NK-92 treated with Interleukin-12 subunit alpha and Interleukin-12 subunit beta, amount 100 ng/mL, for 24 hours (cell line): ENCODE measurements at places on chromosomes 1 and 21.

GRCh38 chr21:42991992-42992740 lies 17.8 kb downstream of the PKNOX1 start:
- no peak for DNase-seq

DNA sequence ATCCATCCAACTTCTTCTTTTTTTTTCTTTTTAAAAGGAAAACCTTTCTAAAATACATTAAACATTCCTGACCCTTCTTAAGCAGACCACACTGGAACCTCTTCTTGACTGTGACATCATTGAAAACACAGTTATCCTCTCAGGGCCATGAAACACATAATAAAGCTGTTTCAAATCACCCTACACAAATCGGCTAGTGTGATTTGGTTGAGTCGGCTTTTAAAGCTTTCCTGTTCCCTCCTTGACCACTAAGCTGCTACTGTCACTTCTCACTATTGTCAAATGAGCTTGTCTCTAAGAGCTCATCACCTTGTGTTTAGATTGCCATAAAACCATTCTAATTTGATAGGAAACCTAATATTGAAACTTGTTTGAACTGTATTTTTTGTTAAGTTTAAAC lies 5.9 kb downstream of the USP24 start:
- DNase-seq, result no peak

- DNase-seq, result no peak
Observed at GRCh38 chr21:25396135-25396711, 211.1 kb downstream of the MRPL39 start.

- no peak for DNase-seq
Observed at GRCh38 chr1:24317956-24318614, 1.1 kb upstream of the GRHL3 start.

GRCh38 chr1:118981436-118981835 lies 6.7 kb downstream of the TBX15 start:
- no peak for DNase-seq

DNA sequence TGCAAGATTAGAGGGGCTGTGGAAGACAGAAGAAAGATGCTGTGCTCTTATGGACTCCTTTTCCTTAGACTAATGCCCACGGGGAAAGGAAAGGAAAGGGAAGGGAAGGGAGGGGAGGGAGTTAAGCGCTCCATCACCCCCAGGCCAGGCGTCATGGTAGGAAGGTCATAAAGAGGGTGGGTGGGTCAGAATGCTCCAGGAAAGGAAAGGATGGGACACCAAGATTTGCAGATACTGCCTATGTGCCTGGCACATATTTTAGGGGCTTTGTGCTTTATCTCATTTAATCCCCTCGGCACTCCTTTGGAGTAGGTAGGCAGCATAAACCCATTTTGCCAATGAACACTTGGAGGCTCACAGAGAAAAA lies 41.4 kb downstream of the MAB21L3 start:
- DNase-seq, result no peak

DNA sequence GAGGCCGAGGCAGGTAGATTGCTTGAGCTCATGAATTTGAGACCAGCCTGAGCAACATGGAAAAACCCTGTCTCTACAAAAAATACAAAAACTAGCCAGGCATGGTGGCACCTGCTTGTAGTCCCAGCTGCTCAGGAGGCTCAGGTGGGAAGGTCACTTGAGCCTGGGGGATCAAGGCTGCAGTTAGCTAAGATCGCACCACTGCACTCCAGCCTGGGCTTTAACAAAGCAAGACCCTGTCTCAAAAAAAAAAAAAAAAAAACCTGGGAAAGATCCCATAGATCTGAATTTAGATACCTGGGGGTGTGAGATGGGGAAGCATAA lies 32.9 kb downstream of the NIBAN1 start:
- no peak for DNase-seq

GRCh38 chr1:178768423-178768822 lies 43.4 kb downstream of the RALGPS2 start:
- no peak for DNase-seq

DNA sequence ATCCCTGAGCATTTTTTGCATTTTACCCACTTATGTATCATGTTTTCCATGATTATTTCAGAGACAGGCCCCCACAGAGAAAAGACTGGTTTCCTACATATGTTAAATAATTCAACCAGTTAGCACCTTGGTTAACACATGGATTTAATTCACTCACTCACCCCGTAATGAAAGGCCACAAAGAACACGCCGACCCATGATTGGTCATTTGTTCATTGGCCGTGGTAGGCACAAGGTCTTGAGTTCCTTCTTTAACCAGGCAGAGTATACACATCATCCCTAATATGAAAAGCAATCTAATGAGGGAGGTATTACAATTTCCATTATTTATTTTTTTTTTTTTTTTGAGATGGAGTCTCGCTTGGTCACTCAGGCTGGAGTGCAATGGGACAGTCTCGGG lies 50.6 kb downstream of the RPS6KA1 start:
- DNase-seq, result no peak

GRCh38 chr1:147080671-147081394 lies 91.4 kb downstream of the PRKAB2 start:
- no peak for DNase-seq

- no peak for DNase-seq
Observed at GRCh38 chr1:46941135-46941694, at the start of gene CYP4A11. Gene CYP4A11 (minus strand): TSS chr1:46941476. CDS start chr1:46941433, 43 bp downstream.

GRCh38 chr1:99218999-99219398 lies 45.3 kb upstream of the PLPPR4 start:
- DNase-seq, result no peak

DNA sequence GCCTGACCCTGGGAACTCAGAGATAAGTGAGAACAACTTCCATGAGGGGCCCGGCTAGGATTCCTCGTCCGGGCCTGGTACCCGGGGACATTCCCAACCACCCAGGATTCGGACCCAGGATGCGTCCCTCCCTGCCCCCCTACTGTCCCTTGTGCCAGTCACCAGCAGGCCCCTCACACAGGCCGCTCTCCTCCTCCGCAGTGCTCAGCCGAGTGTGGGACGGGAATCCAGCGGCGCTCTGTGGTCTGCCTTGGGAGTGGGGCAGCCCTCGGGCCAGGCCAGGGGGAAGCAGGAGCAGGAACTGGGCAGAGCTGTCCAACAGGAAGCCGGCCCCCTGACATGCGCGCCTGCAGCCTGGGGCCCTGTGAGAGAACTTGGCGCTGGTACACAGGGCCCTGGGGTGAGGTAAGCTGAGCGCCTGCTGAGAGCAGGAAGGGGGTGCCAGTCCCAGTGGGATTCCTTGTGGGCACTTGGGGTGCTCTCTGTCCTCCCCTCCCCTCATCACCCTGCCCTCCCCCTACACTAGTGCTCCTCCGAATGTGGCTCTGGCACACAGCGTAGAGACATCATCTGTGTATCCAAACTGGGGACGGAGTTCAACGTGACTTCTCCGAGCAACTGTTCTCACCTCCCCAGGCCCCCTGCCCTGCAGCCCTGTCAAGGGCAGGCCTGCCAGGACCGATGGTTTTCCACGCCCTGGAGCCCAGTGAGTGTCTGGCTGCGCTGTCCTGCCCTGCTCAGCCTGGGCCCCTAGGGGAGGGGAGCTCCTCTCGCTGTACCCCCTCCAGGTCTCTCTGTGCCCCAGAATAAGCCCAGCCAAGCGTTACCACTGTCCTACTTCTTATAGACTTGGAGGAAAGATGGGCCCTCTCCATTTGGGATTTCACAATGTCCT lies 9.8 kb downstream of the ADAMTSL4 start:
- no peak for DNase-seq

GRCh38 chr1:183472488-183473216 lies at the start of gene SMG7:
Gene SMG7 (plus strand): TSS chr1:183472499. CDS start chr1:183472621, 122 bp downstream.
- DNase-seq, result peak; percentile 62

- DNase-seq, result no peak
Observed at GRCh38 chr1:64893921-64894320, 72.4 kb downstream of the JAK1 start.

DNA sequence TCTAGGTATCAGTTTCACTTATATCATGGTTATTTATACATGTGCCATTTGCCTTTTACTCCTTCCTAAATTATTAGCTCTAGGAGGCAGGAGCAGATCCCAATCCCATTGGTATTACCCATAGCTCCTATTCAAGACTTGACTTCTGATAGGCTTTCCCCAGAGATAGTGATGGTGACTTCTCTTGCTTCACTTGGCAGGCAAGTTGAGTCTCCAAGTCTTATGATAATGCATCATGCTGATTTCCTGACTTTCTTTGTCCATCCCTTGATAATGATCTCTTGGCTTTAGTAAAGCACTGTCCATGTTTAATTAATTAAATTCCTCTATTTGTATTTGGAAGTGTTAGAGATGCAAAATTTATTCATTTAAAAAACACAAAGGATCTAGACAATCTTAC lies 253.5 kb upstream of the ADAMTS5 start:
- no peak for DNase-seq

GRCh38 chr1:113898241-113898814 lies 6.3 kb downstream of the AP4B1 start:
- DNase-seq, result no peak

DNA sequence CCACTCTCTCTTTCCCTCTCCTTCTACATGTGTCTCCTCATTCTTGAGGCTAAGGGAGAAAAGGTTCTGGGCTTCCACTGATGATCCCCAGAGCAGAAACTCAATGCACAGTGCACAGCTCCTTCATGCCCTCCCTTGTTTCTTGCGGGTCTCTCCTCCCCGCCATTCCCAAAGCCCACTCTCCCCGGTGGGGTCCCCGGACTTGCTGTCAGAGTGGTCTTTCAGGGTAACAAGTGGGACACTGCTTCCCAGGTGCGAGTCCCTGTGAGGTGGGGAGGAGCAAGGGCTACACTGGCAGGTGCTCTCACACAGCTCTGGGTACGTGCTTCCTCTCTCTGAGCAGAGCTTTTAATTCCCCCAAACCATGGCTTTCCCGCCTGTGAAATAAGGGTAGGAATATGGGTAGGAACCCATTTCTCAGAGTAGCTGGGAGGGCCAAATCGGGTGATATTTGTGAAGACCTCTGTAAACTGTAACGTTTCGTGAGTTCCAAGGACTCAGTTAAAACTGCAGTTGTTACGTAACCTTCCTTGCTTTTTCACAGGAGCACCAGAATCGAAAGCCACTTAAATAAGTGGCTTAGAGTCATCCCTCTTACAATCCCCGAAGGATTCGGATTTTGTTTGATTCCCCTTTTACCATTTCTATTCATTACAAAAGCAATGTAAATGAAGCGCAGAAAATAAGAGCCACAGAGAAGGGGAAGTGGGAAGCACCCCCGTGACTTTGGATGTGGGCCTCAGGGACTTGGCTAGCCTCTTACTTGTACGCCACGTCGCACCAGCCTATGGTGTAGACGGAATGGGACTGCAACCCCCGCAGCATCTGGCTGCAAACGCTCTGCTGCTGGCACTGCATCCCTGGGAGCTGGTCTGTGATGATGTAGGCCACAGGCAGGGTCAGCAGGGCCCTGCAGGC lies 6.2 kb downstream of the PGLYRP3 start:
- no peak for DNase-seq

DNA sequence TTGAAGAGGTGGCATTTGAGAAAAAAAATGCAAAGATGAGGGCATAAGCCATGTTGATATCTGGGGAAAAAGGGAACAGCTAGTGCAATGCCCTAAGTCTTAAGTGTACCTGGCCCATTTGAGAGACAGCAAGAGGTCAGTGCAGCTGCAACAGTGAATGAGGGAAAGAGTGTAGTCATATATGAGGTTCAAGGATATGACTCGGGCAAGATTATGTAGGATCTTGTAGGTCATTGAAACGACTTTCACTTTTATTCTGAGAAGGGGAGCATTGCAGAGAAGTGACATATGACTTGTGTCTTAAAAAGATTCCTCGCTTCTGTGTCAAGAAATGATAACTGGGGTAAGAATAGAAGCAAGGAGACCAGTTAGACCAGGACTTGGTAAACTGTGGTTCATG lies 31.0 kb downstream of the NTMT2 start:
- DNase-seq, result no peak

DNA sequence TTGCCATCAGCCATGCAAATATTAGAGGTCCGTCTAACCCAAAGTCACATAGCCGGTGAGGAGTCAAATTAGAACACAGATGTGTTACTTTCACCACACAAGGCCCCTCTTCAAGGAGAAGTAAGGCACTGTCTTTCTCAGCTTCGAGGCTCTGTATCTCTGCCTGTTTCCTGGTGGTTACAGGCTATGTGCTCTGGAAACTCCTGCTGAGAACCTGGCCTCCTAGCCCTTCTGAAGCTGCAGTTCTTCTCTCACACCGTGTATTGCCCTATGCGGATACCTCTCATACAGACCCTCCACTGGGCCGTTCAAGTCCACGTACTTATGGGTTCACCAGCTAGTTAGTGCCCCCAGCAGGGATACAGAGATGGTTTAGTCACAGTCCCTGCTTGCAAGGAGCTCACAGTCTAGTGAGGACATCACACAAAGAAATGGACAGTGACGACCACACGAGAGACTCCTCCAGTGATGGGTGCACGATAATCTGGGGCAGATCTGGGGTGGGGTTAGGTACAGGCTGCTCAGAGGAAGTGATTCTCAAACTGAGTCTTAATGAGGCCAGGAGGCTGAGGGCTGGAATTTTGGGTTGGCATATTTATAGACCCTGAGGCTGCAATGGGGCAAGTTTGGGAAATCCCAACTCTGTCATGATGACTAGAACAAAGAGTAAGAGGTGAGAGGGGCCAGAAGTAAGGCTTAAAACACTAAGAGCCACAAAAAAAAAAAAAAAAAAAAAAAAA lies 22.8 kb upstream of the ELOA start:
- no peak for DNase-seq

- DNase-seq, result no peak
Observed at GRCh38 chr1:233719655-233720341, 105.9 kb downstream of the KCNK1 start.

- no peak for DNase-seq
Observed at GRCh38 chr1:36342426-36343185, 19.2 kb upstream of the EVA1B start.

DNA sequence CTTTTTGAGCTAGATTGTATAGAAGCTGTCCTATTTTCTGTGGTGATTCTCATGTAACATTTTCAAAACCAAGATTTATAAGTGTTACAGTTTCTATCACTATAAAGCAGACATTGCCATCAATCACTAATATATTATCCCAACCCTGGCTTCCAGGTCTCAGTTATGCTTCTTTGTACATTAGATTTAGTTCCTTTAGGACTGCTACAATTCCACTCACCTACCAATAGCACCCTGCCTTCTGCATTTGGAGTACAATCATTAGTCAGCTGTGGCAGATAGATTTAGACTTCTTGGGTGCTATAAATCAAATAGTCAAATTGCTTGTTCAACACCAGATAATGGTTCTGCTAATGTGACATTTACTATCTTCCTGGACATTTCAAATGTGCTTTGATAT lies 281.6 kb downstream of the BRINP3 start:
- DNase-seq, result no peak
